CD14-positive monocyte (primary cell): ENCODE measurements at places on chromosomes 2 and 18.

DNA sequence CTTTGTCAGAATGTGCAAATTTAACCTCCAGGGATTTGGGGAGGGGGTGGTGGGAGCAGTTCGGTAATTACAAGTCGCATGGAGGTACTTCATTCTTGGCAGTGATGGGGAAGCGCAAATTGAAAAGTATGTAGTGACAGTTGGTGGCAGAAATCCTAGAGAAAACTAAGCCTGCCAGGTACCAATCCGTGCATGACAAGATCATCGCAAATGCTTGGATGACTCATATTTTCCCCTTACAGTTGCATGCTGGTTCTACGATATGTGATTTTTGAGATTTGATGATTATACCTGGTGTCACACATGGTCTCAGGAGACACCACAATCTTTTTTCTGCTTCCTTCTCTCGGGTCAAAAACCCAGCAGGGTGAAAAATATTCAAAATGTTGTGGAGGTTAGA is 479.7 kb upstream of the ID2 start:
- no peak for DNase-seq

DNA sequence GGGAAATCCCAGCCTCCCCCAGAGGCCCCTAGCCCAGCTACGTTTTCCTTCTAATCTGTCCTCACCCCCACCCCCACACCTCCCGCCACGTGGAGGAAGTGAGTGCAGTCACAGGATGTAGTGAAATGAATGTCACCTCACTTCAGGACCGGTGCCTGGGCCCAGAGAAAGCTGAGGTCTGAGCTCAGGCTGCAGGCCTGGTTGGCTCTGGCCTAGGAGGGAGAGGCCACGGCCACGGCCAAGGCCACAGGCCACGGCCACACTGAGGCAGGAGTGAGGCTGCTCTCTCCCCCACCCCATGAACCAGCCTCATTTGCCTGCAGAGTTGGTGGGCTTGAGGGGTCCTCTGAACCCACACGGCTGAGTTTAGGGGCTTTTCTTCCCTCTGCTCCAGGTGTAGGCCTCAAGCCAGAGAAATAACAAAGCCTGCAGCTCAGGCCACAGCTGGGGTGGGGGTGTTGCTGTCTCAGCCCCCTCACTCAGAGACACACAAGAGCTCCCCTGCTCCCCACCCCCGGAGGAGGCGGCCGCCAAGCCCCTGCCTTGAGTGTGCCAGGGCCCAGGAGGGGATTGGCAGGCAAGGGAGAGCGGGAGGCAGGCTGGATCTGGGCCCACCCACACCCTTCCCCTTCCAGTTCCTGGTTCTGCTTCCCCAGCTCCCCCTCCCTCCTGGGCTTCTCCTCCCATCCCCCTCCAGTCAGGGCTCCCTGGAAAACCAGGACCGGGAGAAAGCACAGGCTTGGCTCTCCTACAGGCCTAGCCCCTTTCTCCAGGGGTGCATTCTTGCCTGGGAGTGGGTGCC is 27.0 kb downstream of the DNMT3A start:
- no peak for DNase-seq

DNA sequence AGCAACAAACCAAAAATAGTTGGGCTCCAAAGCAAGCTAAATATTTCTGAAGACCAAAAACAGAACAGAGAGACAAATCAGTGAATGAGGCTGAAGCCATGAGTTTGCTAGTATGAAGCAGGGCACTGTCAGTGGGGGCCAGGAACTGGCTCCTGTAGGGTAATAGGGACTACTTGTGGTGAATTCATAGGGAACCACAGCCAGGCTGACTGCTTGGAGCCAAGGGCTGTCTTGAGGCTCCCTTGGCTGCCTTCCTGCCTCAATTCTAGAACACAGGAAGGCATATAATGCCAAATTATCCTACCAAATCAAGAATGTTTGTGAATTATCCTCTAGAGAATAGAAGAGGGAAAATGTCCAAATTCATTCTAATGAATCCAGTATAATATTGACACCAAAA is 406.0 kb downstream of the CCDC85A start:
- DNase-seq: no peak

- no peak for DNase-seq
Observed at GRCh38 chr2:134335601-134336000, 81.7 kb downstream of the MGAT5 start.

DNA sequence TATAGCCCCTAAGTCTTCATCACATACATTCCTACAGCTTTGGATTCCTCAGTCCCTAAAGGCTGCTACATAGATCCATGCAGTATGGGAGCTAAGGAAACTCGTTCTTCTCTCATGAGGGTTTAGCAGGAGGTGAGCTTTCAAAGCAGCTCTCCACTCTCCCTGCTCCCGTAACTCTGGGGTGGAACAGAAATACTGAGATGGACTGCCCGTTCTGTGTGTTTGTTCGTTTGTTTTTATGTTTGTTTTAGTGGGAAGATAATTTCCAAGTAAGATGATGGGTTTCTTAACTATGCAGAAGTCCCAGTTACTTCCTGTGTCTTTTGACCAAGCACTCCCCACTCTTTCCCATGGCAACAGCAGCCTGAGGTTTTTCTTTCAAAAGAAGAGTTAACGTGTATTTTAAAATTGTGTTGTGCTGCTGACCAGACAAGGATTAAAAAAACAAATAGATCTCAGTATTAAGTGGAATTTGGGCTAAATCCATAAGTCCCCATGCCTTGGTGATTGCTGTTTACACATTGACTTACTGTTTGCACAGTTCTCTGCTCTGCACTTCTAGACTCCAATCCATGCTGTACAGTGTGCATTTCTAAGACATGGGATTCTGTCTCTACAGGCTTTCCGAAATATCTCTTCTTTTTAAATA is 156.4 kb upstream of the SH3BP4 start:
- DNase-seq: no peak

DNA sequence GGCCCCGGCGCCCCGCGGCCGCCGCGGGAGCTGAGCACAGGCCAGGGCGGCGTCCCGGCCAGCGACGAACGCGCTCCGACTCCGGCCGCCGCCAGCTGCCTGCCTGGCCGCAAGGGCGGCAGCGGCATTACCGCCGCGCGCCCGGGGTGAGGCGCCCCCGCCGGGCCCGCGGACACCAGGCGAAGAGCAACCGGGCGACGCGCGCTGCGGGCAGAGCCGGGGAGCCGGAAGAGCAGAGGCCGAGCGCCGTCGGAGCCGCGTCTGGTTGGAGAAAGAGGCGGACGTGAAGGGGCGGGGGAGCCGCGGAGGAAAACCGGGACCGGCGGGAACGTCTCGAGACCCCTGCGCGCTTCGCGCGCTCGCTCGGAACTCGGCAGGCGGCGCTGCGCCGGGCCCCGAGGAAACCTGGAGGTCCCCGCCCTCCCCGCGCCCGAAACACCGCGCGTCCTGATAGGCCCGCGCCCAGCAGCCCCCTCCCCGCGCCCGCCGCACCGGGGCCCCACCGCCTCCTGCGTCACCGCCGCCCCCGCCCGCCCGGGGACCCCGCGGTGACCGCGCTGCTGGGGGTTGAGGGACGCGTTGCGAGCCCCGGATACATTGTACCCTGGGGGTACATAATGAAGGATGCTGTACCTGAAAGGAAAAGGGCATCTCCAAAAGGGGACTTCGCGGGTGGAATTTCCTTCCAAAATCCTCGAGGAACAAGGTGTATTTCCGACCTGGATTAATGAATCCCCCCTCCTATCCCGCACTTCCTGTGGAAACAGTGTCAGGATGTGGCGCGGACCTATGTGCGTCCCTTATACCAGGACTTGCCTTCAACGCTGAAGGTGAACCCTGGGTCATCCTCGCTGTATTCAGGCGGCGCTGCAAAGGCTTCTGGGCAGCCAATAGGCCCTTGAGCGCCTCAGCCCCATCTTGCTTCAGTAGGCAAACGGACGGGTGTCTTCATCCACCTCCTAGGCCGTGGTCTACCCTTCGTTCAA is 1.0 kb upstream of the B4GALT6 start:
- DNase-seq: peak; percentile 61

GRCh38 chr18:23281626-23282436 is 146.5 kb downstream of the CABLES1 start:
- DNase-seq: no peak

GRCh38 chr2:57821088-57821487 is 225.5 kb upstream of the VRK2 start:
- no peak for DNase-seq

DNA sequence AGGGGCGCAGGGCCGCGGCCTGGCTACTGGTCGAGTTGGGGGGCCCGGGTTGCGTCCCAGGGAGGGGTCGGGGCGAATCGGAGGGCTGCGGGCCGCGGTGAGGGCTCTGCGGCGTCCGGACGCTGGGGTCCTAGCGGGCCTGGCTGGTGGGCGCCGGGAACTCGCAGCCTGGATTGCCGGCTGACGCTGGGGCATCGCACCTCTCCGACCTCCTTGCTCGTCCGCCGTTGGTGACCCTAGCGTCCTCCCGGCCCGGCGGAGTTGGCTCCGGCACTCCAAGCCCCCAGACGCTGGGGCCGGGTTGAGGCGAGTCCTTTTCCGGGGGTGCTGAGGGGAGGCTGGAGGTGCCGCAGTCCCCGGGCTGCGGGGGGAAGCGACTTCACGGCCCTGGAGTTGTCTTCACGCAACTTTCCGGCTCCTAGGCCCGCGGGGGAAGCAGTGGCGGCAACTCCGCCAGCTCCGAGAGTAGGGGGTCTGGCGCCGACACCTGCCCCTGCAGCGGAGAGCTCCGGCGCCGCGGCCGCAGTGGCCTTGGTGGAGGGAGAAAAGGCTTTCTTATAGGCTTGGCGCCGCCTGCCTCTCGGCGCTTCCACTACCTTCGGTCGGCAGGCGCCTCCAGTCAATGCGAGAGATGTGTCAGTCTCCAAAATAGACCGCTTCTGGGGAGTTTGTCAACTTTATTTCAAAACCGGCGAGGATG is 70.3 kb downstream of the HAUS1 start:
- peak; percentile 16 for DNase-seq

DNA sequence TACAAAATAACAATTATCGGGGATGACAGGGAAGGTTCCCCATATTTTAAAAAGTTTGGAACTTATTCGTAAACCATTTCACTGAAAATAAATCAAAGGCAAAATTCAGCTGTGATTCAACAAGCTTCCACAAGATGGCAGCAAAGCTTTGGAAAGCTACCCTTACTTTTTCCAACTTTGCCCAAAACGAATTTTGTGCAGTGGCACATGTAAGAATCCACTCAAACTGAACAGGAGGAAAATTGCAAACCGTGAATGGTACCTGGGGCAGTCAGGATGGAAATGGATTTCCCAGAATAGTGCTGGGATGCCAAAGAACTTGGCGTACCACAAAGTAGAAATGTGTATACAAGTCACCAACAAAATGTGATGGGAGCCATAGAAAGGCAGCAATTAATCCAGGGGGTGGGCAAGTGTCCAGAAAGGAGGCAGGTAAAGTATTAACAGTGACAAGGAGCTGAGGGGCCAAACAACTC is 10.7 kb downstream of the RPL31 start:
- DNase-seq: peak; percentile 32

DNA sequence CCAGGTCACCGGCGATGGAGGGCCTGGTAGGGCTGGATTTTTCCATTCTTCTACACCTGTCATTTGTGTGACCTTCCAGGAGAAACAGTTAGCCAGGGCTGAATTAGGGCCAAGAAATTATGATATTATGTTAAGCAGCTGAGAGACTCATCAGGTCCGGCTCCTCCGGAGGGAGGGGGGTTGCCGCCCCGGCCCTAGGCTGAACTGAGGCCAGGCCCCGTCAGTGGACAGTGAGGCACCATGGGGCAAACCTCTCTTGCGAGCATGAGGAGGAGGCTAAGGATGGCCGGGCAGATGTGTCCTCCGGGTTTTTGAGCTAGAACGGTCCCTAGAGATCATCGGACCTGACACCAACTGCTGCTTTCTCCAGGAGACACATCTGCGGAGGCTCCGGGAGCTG is 150.1 kb downstream of the SOX11 start:
- DNase-seq: no peak

GRCh38 chr2:64875368-64875767 is 113.8 kb upstream of the SLC1A4 start:
- no peak for DNase-seq

GRCh38 chr2:233453916-233454315 is 99.6 kb downstream of the DGKD start:
- DNase-seq: no peak

DNA sequence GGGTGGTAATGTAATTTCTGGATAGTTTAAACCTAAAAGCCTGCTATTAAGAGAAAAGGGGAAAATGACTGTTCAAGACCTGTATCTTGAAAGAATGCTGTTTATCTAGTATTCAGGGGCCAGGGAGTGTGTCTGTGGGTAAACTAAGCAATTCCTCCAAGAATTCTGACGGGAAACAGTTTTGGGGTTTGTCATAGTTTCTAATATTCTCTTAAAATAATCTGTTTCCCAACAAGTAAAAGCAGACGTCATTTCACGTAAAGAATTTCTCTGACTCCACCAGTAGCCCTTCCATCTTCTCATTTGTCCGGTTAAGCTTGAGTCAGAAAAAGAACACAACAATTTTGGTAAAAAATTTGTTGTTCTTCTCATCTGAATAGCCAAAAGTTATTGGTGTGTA is 232.1 kb upstream of the EPAS1 start:
- DNase-seq: no peak

DNA sequence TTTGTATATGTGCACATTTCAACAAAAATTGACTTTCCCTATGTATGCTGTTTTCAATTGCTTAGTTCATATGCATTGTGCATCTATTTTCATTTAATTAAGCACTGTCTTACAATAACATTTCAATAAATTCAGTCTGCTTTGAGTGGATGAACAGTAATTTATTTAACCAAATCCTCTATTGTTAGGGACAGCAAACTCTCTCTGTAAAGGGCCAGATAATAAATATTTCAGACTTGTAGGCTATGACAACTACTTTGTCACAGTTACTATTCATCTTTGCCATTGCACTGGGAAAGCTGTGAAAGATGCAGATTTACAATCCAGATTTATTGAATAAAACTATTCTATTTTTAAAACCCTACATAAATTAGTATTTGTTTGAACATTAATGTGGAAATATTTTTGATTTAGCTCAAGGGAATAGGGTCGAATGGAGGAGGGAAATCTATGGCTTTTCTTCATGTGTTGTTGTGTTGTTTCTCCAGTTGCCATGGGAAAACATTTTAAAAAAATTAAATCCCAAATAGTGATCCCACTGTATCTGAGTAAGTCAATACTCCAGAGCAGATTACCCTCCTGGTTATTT is 14.2 kb upstream of the RAB27B start:
- no peak for DNase-seq

- DNase-seq: no peak
Observed at GRCh38 chr2:64035072-64035942, 16.1 kb upstream of the VPS54 start.
